GOT3 (cell line): ENCODE measurements at places on chromosomes 6 and 20.

DNA sequence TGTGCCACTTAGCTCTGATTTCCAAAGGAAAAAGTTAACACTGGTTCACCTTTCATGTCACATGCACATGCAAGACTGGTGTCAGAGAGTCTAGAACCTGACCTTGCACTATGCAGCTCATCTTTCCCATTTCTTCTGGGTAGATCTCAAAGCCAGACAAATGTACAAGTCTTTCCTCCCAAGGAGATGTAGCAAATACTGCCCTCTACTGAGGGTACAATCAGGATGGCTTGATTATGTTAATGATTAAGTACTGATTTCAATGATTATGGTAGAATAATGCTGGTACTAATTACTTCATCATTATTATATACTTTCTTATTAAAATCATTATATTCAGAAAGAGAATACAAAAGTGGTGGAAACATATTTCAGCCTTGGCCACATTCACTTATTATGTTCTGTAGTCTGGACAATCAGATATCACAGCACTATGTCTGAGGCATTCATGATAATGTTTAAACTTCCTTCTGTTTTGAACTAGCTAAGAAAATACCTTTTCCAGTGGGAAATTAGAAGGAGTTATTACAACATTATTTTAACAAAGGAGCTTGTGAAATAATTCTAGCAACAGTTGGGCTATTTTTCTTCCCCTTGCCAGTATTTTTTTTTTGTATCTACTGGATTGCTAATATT, 68.5 kb upstream of the FOXO3 start:
- no peak for DNase-seq

- no peak for DNase-seq
These were observed 41.3 kb upstream of the ADGRF5 start for GRCh38 chr6:46963039-46963438.

- DNase-seq = no peak
These were observed 75.2 kb upstream of the CITED2 start for GRCh38 chr6:139449611-139450000.

GRCh38 chr6:135861189-135861588, 9.7 kb downstream of the PDE7B start:
- DNase-seq = no peak

GRCh38 chr20:62824476-62825332, 7.9 kb downstream of the COL9A3 start:
- DNase-seq = no peak

DNA sequence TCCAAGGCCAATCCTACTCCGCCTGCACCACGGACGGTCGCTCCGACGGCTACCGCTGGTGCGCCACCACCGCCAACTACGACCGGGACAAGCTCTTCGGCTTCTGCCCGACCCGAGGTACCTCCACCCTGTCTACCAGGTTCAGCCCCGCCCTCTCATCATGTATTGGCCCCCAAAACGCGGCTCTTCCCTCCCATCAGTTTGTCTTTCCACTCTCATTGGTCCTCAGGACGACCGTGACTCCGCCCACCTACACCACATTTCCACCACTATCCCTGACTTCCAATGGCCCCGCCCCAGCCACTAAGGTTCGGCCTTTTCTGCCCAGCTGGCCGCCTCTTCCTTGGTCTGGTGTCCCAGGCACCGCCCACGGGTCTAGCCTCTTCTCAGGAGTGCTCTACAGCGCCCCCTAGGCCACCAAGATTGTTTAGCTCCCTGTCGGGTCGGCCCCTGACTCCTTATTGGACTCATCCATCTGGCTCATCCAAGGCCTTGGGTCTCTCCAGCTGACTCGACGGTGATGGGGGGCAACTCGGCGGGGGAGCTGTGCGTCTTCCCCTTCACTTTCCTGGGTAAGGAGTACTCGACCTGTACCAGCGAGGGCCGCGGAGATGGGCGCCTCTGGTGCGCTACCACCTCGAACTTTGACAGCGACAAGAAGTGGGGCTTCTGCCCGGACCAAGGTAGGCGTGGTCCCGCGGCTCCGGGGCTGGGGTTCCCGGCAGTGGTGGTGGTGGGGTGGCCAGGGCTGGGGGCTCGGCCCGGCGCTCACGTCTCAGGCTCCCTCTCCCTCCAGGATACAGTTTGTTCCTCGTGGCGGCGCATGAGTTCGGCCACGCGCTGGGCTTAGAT, 3.1 kb downstream of the MMP9 start:
- no peak for DNase-seq

- DNase-seq = no peak
These were observed 15.4 kb upstream of the IER3 start for GRCh38 chr6:30759575-30760239.
